KBM-7 (cell line): ENCODE measurements at places on chromosomes 12 and 14.

- DNase-seq, result peak; percentile 75
Measured at GRCh38 chr12:68998041-68998440, 65.1 kb upstream of the CPM start.

DNA sequence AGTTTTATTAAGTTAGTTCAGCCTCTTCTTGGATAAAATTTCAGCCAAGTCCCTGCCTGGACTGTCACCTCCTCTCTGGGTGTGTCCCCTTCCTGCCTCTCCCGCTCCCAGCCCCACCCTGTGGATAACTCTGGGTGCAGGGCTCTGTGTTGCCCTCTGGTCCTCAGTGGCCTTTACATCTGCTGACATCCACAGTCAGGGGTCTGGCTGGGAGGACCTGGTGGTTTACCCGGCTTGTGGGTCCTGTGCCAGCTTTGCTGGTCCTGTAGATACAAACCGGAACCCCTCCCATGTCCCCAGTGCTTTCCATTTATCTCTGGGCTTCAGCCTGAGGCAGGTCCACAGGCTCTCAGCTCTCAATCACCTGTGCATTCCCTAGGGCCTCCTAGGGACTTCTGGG, 28.9 kb upstream of the PLEKHG3 start:
- DNase-seq, result no peak

DNA sequence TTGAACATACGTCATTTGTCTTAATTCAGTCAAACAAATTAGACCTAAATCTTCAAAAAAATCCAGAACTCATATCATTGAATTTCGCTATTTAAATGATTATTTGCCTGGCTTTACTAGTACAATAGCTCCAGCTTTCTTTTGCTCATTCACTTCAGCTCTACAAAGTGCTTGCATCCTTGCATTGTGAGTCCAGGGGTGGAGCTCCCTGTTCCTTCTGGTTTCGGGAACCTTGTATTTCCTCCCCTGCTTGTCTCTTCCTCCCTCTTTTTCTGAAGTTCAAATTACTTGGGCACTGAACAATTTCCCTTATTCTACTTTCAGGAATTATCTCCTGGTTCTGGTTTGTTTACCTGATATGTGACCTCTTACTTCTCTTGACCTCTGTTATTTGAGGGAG, 58.1 kb upstream of the KITLG start:
- no peak for DNase-seq

DNA sequence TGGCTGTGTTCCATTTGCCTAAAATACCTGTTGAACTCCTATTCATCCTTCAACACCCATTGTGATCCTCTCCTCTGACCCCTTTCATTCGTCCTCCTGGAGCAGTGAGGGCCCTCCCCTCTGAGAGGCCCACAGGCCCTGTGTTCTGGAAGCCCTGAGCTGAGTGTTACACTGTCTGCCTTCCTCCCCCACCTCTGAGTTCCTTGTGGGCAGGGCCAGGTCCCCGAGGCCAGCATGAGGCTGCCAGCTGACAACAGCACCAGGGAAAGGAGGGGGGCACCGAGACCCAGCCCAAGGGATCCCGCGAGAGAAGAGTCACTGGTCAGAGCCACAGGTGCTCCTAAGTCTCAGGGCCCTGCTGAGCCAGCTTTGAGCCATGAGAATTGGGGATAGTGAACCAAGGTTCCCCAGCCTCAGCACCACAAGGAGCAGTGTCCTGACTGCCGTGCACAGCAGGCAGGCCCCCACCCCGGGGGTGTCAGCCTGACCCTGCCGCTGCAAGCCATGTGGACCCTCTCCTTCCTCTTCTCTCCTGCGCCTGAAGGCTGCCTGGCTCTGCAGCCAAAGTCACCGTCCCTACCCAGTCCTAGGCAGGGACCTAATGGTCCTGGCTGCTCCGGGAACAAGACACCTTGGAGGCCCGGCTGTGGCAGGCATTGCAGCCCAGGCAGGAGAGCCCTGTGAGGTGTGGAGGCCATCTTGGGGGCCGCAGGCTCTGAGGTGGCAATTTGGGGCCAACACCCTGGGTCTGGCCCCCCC, 52.5 kb downstream of the BEGAIN start:
- peak; percentile 43 for DNase-seq

DNA sequence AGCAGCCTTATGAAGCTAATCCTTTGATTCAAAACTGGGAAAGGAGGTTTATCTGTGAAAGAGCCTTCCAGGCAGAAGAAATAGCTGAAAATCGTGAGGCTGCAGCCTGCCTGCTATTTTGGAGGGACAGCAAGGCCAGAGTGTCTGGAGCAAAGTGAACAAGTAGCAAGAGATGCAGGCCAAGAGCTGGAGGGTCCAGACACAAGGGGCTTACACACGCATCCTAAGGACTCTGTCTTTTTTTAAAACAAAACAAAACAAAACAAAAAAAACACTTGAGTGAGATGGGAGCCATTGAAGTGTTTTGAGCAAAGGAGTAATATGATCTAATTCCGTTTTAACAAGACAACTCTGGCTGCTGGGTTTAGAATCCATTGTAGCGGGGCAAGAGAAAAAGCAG, 76.4 kb upstream of the BCAT1 start:
- DNase-seq, result no peak

- no peak for DNase-seq
Measured at GRCh38 chr12:76628745-76629144, 69.2 kb upstream of the OSBPL8 start.

DNA sequence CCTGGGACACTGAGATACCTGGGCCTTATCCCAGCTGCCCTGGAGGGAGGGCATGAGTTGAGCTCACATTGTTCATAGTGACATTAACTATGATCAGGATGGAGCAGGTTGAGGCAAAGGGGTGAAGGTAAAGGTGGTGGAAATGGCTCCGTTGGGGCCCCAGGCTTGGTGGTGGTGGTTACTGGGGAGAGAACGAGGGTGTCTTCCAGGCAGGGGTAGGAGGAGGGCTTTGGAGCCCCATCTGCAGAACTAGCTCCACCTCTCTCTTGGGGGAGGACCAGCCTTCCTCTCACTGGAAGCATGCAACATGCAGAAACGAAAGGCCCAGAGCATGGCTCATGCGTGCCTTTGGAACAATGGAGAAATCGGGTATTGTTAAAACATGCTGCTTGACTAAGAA, 217.0 kb downstream of the SLC41A2 start:
- DNase-seq, result no peak

GRCh38 chr14:66772146-66772545, 264.2 kb downstream of the GPHN start:
- no peak for DNase-seq

DNA sequence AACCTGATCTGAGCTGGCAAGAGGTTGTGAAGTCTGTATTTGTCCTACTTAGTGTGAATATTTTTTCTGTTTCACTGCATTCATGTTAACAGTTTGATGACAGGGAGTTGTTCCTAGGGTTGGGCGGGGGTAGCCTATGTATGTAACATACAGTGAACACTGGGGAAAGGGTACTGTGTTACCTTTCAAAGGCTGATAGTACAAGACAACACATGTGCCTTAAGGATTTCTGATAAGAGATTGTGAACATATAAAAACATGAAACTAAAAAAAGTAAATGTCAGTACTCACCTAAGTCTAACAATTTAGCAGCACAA, 30.5 kb upstream of the GRIP1 start:
- DNase-seq, result no peak

DNA sequence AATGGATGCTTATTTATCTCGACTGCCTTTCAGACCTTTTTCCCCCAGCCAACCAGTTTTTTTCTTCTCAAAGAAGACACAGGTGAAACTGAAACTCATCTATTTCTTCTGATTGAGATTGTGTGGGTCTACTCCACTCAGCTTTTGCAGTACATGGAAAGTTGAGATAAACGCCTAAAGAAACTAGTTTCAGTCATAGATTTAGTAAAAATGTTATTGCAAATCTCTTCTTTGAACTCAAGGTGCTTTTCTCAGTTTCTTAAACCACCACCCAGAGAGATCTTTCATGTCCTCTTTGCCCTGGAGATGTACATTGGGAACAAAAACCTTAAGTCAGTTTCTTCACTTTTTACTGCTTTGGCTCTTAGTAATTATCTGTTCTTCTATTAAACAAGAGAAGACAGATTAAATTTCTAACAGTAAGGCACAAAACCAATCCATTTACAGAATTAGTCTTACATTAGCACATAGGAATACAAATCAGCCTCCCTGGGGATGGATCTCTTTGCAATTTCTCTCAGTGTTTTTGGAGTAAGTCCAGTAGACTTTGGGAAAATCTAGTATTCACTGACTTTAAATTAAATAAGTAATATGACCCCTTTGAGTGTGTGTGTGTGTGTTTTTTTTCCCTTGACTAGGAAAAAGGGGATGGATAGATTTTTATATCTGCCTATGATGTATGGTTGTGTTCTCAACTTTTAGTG, 11.6 kb downstream of the FBXW8 start:
- no peak for DNase-seq

- DNase-seq, result no peak
Measured at GRCh38 chr12:54142114-54142475, 46.7 kb downstream of the SMUG1 start.

GRCh38 chr14:93173943-93174395, 10.7 kb downstream of the MOAP1 start:
- no peak for DNase-seq

DNA sequence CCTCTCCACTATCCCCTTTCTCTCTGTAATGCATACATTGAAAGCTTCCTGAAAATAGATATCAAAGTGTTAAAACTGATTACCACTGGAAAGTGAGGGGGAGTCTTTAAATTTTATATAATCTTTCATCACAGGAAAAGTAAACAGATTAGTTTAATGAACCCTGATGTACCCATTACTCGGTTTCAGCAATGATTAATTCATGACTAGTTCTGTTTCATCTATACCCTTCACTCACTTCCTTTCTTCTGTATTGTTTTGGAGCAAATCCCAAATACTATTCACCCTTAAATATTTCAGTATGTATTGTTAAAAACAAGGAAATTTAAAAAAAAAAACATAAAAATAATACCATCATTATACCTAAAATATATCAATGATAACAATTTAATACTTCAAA, 67.3 kb upstream of the TMCC3 start:
- DNase-seq, result no peak

- no peak for DNase-seq
Measured at GRCh38 chr12:102631274-102631673, 150.9 kb upstream of the IGF1 start.

DNA sequence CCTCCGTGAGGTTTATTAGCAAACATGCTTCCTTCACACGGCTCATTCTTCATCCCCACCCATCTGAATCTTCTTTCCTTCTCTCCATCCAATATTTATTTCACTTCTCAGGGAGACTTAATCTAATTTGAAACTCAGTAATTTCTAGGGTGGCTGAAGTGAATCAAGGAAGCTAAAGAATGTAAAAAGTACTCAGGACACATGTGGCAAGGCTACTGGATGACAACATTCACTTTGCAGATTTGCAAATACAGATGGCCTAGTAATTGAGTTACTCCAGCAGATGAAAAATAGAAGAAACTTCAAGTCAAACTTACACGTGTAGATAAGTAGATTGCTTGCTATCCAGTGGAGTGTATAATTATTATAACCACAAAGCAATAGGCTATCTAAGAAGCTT, 15.4 kb upstream of the BEST3 start:
- no peak for DNase-seq

DNA sequence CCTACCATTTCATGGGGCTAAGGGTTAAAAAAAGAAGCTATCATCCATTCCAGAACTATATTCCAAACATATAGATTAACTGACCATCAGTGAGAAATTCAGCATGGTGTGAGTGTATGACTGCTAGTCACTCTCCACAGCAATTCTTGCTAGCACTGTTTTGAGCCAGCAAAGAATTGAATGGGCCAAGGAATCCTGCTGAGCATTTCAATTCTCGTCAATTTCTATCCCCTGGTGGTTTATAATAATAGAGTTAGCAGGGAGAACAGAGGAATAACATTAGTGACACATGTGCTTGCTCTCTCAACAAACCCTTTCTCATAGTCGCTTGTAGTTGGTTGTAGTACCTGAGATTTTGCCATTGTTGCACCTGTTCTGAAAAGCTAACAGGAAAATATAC, 7.2 kb downstream of the MBIP start:
- DNase-seq, result no peak

DNA sequence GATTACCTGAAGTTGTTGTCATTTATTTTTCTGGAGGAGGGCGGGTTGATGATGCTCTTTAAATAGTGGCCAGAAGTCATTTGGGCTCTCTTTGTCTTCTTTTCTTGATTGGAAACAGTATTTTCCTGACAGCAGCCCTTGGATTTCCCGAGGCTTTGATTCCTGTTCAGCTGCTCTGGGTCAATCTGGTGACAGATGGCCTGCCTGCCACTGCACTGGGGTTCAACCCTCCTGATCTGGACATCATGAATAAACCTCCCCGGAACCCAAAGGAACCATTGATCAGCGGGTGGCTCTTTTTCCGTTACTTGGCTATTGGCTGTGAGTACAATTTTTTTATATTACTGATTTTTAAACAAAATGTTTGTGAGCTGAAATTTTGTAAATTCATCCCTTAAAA, 60.4 kb downstream of the ANAPC7 start:
- no peak for DNase-seq
